Stimulated activated CD4-positive, alpha-beta T cell treated with anti-CD3 and anti-CD28 coated beads, Interleukin-1b, Interleukin-23, amount 100 ng/mL, for 24 hours (primary cell): ENCODE measurements at places on chromosomes 4 and X.

DNA sequence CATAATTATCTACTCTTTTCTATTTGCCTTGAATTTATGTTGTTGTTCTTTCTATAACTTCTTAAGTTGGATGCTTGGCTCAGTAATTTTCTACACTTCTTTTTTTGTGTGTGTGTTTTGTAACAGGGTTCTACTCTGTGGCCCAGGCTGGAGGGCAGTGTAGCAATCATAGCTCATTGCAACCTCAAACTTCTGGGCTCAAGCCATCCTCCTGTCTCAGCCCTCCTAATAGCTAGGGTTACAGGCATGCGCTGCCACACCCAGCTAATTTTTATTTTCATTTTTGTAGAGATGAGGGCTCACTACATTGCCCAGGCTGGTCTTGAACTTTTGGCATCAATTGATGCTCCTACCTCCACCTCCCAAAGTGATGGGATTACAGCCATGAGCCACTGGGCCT is 20.7 kb upstream of the UCHL1 start:
- no peak for DNase-seq

DNA sequence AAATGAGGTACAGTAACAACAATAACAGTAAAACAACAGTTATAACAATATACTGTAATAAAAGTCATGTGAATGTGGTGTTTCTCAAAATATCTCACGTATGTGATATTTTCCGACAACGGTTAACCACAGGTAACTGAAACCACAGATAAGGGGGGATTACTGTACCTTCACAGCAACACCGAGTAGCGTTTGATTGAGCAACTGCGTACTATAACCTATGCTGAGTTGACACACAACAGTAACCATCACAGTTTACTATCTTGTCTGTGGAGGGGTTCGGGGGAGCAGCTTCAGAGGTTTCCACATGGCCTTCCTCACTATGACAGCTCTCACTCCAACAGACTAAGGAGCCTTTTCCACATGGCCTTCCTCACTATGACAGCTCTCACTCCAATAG is 13.4 kb downstream of the RBMX2 start:
- no peak for DNase-seq

DNA sequence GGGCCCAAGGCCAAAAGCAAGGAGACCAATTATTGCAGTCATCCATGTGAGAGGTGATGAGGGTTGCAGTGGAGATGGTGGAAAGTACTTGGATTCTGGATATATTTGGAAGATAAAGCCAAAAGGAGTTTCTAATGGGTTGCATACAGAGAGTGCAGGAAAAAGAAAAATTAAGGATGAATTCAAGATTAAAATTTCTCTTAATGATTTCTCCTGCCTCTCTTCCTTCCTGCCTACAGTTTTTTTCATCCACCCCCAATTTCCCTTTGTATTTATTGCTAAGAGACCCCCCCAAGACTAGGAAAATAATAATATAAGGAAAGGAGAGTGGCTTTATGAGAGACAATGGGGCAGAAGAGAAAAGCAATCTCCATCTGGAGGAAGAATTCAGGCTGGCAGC is 8.6 kb upstream of the FGF5 start:
- no peak for DNase-seq

DNA sequence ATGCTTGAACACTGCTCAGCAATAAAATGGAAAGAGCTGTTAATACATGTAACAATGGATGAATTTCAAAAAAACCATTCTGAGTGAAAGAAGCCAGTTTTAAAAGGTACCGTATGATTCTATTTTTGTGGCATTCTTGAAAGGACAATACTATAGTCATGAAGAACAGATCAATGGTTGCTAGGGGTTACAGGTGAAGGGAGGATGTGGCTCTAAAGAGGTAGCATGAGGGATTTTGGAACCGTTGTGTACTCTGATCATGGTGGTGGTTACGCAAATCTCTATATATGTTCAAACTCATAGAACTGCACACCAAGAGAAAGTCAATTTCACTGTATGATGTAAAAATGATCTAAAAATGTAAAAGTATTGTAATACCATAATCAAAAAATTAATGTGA is 40.0 kb upstream of the CTAG2 start:
- no peak for DNase-seq

- no peak for DNase-seq
Measured at GRCh38 chrX:41421071-41421729, 25.9 kb upstream of the NYX start.

DNA sequence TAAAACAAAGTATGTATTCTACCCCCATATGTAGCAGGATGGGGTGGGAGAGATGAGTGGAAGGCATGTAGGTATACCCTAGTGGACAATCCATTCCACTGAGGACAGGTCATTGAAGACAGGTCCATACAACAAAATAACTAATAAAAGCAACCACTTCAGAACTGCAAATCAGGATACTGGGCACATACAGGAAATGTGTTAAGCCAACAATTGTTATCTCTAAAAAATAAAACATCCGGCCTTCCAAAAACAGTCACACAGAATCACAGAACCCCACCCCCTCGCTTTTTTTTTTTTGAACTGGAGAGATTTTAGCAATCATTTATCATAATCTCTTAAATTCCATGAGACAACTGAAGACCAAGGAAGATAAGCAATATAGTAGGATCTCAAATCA is 112.9 kb downstream of the FRYL start:
- DNase-seq, result no peak

- DNase-seq, result no peak
Measured at GRCh38 chrX:101230636-101231035, 11.1 kb downstream of the DRP2 start.

DNA sequence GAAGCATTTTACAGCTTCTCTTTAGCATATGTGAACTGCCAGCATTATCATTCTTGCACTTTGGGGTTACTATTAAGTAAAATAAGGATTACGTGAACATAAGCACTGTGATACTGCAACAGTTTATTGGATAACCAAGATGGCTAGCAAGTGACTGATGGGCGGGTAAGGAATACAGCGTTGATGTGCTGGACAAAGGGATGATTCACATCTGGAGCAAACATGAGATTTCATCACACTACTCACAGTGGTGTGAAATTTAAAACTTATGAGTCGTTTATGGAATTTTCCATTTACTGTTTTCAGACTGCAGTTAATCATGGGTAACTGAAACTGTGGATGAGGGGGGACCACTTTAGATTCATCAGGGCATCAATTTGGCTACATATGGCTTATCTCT is 16.0 kb downstream of the NBDY start:
- DNase-seq, result no peak

GRCh38 chr4:118774989-118775388 is 60.9 kb downstream of the SEC24D start:
- no peak for DNase-seq
